ENCODE measurements at places on chromosomes 5 and 9. TPM values are rescaled to one million over a fixed set of nuclear protein-coding genes. Genes with fewer than 3 reads are reported as not detected.
A peak's percentile ranks its signal among the peaks of the same experiment; 100 is the strongest.

STPG3 gene
- not detected for total RNA-seq

PCDHGB6 gene
- total RNA-seq = 1.2 TPM

RGS3 gene
- total RNA-seq = 49.0 TPM

FBXW11 gene
- 106 TPM for total RNA-seq

PPIC gene
- total RNA-seq = 133 TPM

WDR38 gene
- total RNA-seq = not detected

AQP3 gene
- not detected for total RNA-seq

FAM169A gene
- 16.5 TPM for total RNA-seq

PRRX2 gene
- total RNA-seq = 14.0 TPM

GRXCR2 gene
- total RNA-seq = not detected

GRCh38 chr5:157175071-157175612, 5.5 kb upstream of the ITK start:
- DNase-seq = no peak

GRCh38 chr5:90093751-90094485, 315.6 kb downstream of the CETN3 start:
- no peak for DNase-seq

DNA sequence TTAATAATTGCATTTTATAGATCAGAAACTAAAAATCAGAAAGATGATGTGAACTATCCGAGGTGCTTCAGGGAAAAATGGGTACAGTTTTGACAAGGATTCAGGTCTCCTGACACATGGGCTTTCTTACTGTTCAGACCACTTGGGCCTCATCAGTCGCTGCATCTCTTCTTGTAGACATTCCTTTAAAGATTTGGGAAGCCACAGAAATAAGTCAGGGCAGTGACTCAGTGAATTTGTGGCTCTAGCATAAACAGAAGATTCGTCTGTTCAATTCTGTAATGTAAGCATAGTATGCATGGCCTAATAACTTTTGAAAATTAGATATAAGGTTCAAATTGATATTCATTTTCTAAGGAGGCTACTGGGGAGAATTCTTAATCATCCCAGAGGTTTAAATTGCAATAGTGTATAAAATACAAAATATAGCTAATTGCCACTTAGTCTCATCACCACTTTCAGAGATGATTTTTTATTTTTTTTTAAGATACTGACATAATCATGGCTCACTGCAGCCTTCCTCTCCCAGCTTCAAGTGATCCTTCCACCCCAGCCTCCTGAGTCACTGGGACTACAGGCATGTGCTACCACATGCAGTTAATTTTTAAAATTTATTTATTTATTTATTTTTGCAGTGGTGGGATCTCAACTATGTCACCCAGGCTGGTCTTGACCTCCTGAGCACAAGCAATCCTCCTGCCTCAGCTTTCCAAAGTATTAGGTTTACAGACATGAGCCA, 48.9 kb downstream of the RASEF start:
- DNase-seq = no peak

- no peak for DNase-seq
Measured at GRCh38 chr5:123115020-123115419, 26.0 kb downstream of the PRDM6 start.

DNA sequence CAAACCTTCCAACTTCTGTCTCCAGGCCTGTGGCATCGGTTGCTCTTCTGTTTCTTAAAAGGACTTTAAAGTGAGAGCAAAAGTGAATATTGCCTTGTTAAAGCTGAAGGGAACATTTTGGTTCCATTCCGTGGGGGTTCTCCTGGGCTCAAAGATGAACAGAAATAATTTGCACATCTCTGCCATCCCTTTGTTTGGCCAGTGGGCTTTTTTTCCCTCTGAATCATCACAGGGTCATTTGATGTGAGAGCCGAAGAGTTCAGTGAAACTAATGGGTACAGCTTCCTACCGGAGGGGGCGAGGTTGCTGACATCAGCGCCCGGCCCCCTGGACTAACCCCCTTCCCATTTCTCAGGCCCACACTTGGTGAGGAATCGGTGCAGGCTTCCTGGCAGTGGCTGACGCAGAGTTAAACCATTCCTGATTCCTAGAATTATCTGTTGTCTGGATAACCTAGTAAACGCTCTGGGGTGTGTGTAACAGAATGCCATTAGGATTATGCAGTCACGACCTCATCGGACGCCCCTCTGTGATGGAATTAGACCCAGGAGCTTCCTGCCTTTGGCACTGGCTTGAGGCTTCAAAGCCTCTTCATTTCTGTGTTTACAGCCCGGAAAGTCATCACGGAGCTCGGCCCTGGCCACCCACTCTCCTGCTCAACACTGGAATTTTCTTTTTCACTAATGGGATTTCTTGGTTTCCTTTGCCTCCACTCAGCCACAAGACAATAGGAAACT, 61.6 kb upstream of the RPL26L1 start:
- DNase-seq = peak; percentile 98

DNA sequence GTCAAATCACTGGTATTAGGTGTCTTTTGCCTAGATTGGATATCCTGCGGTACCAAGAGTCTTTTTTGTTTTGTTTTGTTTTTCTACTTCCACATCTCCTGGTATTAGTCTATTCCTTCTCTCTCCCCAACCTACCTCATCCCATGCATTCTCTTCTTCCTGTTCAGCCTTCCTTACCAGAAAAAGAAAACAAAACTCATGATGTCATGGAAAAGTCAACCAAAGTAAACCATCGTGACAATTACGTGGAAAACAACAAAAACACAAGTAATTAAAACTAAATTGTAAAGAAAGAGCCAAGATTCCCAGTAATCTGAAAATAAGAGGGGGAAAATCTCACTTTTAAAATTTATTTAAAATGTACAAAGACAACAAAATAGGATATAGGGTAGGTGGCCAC, 38.3 kb downstream of the TMEM167A start:
- DNase-seq = no peak

GRCh38 chr9:34458959-34459340, 345 bp downstream of the DNAI1 start:
- DNase-seq = no peak

GRCh38 chr5:11261241-11261640, 500.2 kb upstream of the DAP start:
- no peak for DNase-seq

GRCh38 chr5:180820788-180821321, 18.2 kb upstream of the MGAT1 start:
- no peak for DNase-seq

DNA sequence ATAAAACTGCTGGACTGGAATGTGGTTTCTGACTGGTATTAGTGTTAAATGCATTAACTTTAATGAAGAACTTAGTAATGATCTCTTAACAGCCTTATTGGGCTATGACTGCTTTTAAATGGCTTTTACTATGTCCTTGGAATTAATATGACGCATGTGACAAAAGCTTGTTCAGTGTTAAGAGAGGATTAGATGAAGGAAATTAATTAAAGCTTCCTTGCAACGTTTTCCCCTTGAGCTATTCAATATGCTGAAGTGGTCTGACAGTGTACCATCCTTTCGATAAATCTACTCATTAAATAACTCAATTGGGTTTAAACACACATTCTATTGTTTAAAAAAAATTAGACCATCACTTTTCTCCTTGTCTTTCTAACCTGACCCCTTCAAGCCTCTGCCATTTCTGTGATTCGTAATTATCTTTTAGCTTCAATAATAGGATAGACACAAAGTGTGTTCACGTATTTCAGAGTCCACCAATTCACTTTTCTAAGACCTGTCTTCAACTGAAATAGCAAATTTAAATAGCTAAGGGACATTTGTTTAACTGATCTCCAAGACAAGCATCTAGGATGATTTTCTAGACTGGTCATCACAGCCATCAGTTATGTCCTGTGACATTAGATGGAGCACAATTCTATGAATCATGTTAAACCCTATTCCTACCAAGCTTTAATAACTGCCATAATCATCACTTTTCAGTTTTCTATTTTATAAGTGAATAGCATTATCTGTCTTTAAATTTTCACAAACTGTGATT, 1258.0 kb upstream of the CDH9 start:
- DNase-seq = no peak

GRCh38 chr5:41906151-41906550, 2.0 kb downstream of the RIMOC1 start:
- no peak for DNase-seq

GRCh38 chr5:133340822-133341221, 271.5 kb downstream of the FSTL4 start:
- no peak for DNase-seq

- no peak for DNase-seq
Measured at GRCh38 chr5:137260820-137261695, 238.1 kb downstream of the SPOCK1 start.

- no peak for DNase-seq
Measured at GRCh38 chr5:68891718-68892117, 202.1 kb upstream of the SLC30A5 start.

- DNase-seq = no peak
Measured at GRCh38 chr5:33180900-33181299, 259.9 kb upstream of the TARS1 start.

- DNase-seq = no peak
Measured at GRCh38 chr5:145500710-145501109, 334.4 kb downstream of the PRELID2 start.

DNA sequence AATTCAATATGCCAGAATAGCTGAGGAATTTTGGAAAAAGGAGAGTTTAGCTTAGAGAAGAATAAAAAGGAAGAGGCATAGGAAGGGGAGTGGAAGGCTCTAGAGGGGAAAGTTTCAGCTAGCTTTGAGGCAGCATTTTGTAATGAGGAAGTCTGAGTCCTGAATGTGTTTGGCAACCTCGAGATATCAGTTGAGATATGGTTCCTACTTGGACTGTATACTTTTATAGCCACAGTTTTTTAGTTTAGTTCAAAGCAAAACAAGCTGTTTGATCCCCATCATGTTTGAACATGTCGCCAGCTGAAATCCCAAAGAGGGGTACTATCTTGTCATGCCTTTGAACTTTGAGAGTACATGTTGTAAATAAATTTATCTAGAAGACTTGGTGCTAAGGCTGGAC, 559.0 kb upstream of the FTMT start:
- no peak for DNase-seq

All from SJSA1 (cell line).